Tibial nerve (tissue), 4 donors: ENCODE measurements at places on chromosomes 13 and 19.

- peak; percentile 88 for DNase-seq
These were observed at the start of gene EEF2 for GRCh38 chr19:3984908-3985642. Gene EEF2 (minus strand): TSS chr19:3985463. CDS start chr19:3985380, 83 bp downstream.

GRCh38 chr19:34910770-34911169 lies 15.9 kb upstream of the ZNF30 start:
- no peak for DNase-seq

DNA sequence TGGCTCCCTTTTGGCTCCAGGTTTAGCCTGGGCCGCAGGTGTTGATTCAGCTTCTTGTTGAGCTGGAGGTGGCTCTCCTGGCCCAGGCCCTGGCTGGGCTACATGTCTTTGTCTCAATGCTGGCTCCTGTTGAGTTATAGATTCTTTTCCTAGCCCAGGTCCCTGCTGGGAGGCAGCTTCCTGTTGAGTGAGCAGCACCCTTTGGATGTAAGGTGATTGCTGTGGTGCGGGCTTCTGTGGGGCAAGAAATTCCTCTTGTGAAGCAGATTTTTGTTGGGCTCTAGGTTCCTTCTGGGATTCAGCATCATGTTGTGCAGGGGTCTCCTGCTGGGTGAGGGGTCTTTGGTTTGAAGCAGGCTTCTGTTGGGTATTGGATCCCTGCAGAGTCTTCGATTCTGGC lies 545 bp downstream of the LIPE start:
- no peak for DNase-seq

DNA sequence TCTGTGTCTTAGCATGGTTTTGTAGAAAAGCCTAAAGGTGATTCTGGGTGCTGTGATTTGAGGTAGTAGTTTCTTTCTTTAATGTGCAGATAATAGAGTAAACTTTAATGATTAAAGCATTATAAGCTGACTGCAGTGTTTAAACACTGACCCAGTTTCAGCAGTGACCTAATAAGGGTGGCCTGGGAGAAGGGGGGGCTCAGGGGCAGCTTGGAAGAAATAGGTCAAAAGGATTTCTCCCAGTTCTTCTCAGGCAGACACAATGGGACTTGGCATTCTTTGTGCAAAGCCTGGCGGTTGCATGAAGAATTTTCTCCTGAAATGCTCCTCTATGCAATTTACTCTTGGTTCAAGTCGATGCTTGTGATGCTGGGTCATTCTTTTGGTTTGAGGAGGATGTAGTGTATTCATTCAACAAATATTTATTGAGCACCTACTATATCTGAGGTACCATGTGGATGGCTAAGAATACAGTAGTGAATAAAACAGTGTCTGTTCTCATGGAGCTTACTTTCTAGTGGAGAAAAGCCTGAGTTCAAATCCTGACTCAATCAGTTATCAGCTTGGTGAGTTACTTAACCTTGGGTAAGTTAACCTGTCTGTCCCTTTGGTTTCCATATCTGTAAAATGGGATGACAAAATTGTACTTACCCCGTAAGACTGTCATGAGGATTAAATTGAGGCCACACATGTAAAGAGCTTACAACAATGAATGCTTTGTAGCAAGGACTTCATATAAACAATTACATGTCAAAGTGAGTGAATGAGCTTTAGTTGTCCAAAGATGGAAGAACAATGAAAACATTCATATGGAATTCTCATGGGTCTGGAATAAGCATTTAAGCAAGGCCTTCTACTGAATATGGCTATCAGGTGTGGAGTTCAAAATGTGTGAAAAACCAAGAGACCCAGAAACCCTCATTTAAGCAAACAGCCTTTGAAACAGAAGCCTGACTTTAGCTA lies 210.2 kb downstream of the KCNRG start:
- no peak for DNase-seq

DNA sequence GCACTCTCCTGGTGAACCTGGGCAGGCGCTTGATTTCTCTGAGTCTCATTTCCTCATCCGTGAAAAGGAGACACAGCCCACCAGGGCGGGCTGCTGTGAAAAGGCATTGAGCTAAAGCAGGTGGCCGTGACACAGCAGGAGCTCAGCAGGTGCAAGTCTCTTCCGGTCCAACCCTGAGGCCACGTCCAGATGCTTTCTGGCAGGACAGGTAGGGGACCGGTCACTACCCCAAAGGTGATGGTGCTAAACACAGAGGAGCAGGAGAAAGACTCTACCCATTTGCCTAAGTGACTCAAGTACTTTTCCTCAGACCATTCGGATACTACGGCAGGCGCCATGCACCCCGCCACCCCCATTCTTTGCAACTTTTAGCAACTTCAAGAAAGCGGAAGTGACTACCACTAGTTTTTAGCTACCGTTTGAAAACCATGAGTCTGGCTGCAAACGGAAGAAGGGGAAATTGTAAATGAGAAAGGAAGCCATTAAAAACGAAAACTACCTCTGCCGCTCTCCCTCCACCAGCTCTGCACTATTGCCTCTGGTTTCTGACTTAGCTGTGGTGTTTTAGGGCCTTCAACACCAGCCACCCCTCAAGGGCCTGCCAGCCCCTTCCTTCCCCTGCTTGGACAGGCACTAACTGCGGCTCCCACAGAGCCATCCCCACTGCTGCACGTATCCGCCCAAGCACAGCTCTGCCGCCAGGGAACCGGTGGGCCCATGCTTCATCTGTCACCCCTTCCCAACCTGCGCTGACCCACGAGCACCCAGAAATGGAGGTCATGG lies 4.8 kb downstream of the PPP6R1 start:
- no peak for DNase-seq

DNA sequence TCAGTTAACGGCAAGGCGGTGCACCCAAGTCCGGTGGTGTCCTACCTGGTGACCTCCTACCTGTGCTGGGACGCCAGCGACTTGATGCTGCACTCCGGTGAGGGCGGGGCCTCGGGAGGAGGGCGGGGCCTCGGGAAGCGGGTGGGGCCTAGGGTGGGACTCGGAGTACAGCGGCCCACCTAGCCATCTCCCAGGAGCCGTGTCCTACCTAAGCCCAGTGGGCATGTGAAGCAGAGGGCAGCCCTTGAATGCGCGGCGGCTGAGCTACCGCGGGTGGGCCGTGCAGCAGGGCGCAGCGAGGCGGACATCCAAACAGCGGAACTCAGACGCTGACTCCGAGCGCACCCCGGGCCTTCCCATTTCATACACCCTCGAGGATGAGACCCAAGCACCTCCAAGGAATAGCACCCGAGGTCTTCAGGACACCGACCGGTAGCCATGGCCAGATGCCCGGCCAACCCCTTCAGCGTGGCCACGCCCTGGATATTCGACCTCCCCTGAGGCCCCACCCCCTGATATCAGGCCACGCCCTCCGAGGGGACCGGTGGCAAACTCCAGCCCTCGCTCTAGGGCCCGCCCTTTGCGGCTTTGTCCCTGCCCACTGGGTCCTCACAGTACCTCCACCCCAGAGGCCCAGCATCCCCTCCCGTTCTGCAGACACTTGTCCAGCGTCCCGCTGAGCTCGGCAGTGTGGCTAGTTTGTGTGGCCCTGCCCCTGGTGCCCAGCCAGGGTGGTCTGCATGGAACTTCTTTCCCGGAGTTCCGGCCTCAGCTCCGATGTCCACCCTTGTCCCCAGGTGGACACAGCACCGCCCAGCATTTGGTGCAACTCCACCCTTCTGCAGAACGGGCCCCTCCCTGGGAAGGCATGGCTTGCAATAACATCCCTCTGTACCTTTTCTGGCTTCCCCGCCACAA lies 5.4 kb downstream of the KLK1 start:
- no peak for DNase-seq
